ENCODE measurements at places on chromosomes 11 and 22.

GRCh38 chr22:36565686-36566085 lies 36.7 kb upstream of the EIF3D start:
- no peak overlapping the region for H3K27ac ChIP-seq
- H3K27me3 ChIP-seq, result no peaks in the 10 kb centered on the region
- H3K36me3 ChIP-seq, result no peaks in the 10 kb centered on the region
- H3K4me3 ChIP-seq, result no peak overlapping the region
- DNase-seq, result no peak

GRCh38 chr11:11735586-11735985 lies 106.2 kb upstream of the USP47 start:
- no peak overlapping the region for H3K27ac ChIP-seq
- H3K27me3 ChIP-seq, result no peaks in the 10 kb centered on the region
- no peak overlapping the region for H3K4me3 ChIP-seq
- no peaks in the 10 kb centered on the region for H3K4me1 ChIP-seq
- DNase-seq, result no peak

DNA sequence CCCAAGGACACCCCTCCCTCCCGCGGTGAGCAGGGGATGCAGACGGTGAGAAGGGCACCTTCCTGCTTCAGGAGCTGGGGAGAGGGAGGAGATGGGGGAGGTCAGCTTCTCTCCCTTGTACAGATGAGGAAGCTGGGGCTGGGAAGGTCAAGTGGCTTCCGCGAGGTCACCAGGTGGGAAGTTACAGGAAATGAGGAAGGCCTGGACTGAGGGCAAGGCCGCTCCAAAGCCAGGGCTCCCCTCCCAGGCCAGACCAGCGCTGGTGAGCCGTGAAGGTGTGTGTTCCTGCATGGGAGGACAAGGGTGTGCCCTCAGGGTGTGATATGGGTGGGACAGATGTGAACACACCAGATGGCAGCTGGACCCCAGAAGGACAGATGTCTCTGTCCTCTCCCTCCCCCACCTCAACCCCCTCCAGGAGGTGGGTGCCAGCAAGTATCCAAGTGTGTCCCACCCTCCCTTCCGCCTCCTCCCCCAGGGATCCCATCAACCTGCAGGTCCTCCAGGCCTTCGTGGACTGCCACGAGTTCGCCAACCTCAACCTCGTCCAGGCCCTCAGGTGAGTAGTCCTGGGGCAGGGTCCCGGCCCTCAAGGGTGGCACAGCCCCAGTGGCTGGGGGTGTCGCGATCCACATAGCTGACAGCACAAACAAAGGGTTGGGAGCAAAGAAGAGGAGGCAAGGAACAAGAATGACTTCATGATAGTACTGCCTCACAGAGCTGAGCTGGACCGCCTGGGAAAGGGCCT lies 16.6 kb downstream of the CYTH4 start:
- H3K27ac ChIP-seq, result peak overlapping the region; percentile 70
- no peaks in the 10 kb centered on the region for H3K27me3 ChIP-seq
- no peak overlapping the region for H3K4me3 ChIP-seq
- DNase-seq, result no peak
- peaks cover 55% of the 10 kb centered on the region for H3K4me1 ChIP-seq

DNA sequence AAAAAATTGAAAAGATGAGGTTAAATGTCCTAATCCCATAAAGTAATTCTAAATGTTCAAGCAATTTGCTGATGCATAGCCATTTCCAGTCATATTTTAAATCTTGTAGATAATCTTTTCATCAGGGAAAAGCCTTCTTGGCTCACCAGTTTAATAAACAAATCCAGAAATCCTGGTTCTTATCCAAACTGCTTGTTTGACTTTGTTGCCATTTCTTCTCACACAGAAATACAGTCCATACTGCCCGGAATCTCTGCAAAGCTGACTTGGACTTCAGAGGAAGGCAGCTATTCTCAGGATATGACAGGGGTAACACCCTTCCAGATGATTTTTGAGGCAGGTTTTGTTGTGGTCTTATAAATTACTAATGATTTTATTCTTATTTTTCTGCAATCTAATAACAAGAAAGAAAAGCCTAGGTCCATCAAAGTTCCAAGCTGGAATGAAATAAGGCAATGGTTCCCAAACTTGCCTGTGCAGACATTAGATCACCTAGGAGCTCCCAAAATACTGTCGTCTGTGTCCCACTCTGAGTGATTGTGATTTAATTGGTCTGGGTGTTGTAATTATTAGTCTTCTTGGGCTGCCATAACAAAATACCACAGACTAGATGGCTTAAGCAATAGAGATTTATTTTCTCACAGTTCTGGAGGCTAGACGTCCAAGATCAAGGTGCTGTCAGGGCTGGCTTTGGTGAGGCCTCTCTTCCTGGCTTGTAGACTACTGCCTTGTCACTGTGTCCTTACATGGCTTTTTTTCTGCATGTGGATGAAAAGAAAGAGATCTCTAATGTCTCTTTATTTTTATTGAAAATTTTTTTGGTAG lies 55.1 kb upstream of the RCE1 start:
- no peak for DNase-seq
- H3K27ac ChIP-seq, result no peak overlapping the region
- no peak overlapping the region for H3K4me3 ChIP-seq
- H3K4me1 ChIP-seq, result no peaks in the 10 kb centered on the region

GRCh38 chr11:124122123-124122522 lies 6.9 kb downstream of the VWA5A start:
- H3K27ac ChIP-seq, result no peak overlapping the region
- H3K4me1 ChIP-seq, result no peaks in the 10 kb centered on the region
- H3K36me3 ChIP-seq, result no peaks in the 10 kb centered on the region

- no peaks in the 10 kb centered on the region for H3K4me1 ChIP-seq
- H3K27ac ChIP-seq, result peak overlapping the region; percentile 76
- H3K36me3 ChIP-seq, result peaks cover 6% of the 10 kb centered on the region
- no peak for DNase-seq
- H3K4me3 ChIP-seq, result peak overlapping the region; percentile 94
These were observed 438 bp downstream of the ZW10 start for GRCh38 chr11:113773092-113773415.

- H3K27ac ChIP-seq, result no peak overlapping the region
- no peaks in the 10 kb centered on the region for H3K36me3 ChIP-seq
- H3K27me3 ChIP-seq, result no peaks in the 10 kb centered on the region
- no peak for DNase-seq
- no peaks in the 10 kb centered on the region for H3K4me1 ChIP-seq
- H3K4me3 ChIP-seq, result no peak overlapping the region
These were observed 46.5 kb upstream of the THY1 start for GRCh38 chr11:119469506-119469905.

GRCh38 chr11:62830904-62831519 lies 839 bp downstream of the STX5 start:
- H3K4me3 ChIP-seq, result peak overlapping the region; percentile 88
- no peak for DNase-seq
- no peaks in the 10 kb centered on the region for H3K27me3 ChIP-seq
- peaks cover 17% of the 10 kb centered on the region for H3K4me1 ChIP-seq

- no peaks in the 10 kb centered on the region for H3K4me1 ChIP-seq
- H3K4me3 ChIP-seq, result no peak overlapping the region
- DNase-seq, result no peak
These were observed 89.0 kb downstream of the CDKN1C start for GRCh38 chr11:2796508-2797113.

DNA sequence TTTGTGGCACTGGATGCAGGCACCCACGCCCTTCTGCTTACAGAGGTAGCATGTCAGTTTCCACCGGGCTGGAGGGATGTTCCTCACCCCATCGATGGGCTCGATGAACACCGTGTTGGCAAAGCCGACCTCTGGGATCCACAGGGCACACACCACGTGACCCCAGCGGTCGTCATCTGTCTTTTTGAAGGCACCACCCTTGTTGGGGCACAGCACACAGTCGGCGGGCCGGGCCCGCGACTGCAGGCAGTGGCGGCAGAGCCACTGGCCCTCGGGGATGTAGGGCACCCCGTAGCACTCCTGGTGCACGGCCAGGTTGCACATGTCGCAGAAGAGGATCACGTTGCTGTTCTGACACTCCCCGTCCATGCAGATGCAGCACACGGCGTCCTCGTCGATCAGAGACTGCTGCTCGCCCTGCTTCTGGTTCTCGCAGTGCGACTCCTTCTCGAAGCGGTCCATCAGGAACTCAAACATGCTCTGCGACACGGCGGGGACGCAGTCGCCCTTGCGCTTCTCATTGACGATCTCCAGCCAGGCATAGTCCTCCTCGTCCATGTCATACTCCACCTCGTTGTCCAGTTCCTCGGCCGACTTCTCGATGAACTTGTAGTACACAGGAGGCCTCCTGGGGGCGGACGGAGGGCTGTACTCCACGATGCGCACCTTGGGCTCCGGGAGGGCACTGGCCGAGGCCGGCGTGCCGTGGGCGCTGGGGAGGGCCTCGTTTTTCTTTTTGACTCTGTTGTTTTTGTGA lies 4.2 kb downstream of the BRD1 start:
- H3K4me1 ChIP-seq, result peaks cover 39% of the 10 kb centered on the region
- H3K27me3 ChIP-seq, result no peaks in the 10 kb centered on the region
- no peak for DNase-seq
- H3K27ac ChIP-seq, result no peak overlapping the region

DNA sequence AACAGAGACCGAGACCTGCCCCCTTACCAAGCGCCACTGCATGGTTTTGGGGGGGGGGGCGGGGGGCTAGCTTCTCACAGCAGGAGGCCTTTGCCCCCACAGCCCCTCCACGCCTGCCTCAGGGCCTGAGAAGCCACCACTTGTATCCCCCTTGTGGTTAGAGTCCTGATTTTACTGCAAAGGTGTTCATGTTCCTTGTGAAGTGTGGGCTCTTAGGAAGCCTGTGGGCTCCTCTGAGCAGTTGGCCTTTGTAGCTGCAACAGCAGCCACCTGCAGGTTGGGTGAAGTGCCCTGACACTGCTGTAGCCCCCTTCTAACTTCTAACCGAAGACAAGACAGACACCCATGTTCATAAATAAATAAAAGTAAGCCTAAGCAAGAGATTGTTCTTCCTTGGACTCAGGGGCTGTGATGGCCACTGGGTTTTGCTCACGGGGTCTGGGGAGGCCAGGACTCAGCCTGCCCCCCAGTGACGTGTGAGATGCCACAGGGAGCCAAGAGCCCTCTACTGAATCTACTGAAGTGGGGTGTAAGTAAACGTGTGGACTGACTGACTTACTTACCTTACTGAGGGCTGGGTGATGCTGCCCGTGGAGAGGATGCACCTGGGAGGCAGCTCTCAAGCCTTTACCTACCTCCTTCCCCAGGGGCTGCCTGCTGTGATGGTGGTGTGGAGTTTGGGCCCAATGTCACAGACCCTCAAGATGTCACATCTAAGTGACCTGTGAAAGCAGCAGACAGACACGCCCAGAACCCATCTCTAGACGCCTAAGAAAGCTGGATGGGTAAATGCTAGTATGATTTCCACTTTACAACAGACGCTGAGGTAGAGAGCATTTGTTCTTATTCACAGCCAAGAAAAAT lies 25.8 kb downstream of the USP35 start:
- H3K27ac ChIP-seq, result no peak overlapping the region
- H3K27me3 ChIP-seq, result no peaks in the 10 kb centered on the region
- no peaks in the 10 kb centered on the region for H3K4me1 ChIP-seq
- no peak overlapping the region for H3K4me3 ChIP-seq
- peaks cover 21% of the 10 kb centered on the region for H3K36me3 ChIP-seq

DNA sequence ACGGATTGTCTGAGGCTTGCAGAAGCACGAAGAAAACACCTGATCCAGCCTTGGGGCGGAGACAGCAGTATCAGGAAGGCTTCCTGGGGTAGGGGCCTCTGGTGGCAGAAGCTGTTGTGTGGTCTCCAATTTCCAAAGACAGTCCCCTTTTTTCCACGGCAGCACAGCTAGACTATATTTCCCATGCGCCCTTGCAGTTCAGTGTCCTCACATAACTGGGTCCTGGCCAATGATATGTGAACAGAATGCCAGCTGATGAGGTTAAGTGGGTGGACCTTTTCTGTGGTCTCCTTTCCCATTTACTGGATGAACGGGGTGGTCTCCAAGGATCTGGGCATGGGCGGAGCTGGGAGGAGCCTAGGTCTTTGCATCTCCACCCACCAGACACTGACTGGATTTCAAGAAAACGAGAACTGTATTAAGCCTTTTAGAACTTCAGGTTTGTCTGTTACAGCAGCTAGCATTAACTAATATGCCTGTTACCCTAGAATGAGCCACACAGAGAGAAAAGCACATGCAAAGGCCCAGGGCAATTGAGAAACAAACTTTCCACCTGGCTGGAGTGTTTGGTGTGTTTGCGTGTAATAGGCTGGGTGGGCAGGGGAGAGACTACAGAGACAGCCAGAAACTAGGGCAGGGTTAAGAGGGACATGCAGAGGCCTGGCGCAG lies 6.2 kb downstream of the GAL3ST1 start:
- H3K4me3 ChIP-seq, result no peak overlapping the region
- H3K4me1 ChIP-seq, result no peaks in the 10 kb centered on the region
- DNase-seq, result no peak
- no peak overlapping the region for H3K27ac ChIP-seq
- no peaks in the 10 kb centered on the region for H3K36me3 ChIP-seq
- no peaks in the 10 kb centered on the region for H3K27me3 ChIP-seq

DNA sequence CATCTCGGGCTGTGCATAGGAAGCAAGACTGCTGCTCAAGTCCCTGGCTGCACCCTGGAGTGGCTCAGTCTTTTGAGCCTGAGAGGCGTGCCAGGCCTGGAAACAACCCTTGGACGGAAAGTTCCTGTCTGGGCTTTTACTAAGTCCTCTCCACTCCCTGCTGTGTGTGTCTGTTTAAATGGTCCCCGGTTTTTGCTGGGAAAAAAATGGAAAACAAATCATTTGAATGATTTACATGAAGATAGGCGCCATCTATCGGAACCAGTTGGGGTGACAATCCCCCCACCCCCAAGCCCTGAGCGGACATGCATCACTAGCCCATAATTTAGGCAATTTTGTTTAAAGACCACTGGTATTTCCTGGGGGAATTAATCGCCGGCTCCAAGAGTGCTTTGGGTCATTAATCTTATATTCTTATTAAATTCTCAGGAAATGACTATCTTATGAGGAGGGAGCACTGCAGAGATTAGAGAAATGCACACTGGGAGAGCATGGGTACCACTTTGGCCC lies 2.7 kb upstream of the GAB2 start:
- no peak for DNase-seq
- no peak overlapping the region for H3K27ac ChIP-seq
- H3K4me1 ChIP-seq, result peaks cover 7% of the 10 kb centered on the region
- H3K36me3 ChIP-seq, result no peaks in the 10 kb centered on the region

DNA sequence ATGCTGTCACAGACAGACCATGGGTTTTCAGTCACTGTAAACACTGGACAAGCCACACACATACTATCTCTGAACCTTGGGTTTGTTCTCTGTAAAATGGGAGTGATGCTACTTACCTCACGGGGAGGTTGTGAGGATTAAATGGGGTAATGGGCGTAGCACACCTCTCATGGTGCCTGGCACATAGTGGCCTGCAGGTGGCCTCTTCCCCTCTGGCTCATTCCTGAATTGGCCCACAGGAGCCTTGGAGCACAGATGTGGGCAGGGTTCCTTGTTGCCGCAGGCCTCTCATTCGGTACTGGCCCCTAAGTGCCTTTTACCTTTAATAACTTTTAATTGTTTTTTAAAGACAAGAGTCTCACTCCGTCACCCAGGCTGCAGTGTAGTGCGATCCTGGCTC lies 11.7 kb downstream of the MICAL2 start:
- no peaks in the 10 kb centered on the region for H3K27me3 ChIP-seq
- H3K4me3 ChIP-seq, result no peak overlapping the region
- no peak for DNase-seq
- no peaks in the 10 kb centered on the region for H3K4me1 ChIP-seq
- no peaks in the 10 kb centered on the region for H3K36me3 ChIP-seq

All from effector memory CD4-positive, alpha-beta T cell (primary cell).